ENCODE measurements at places on chromosomes 6 and 20.

- DNase-seq, result peak; percentile 32
Observed at GRCh38 chr6:40583709-40584108, 3.5 kb downstream of the LRFN2 start.

- no peak for DNase-seq
Observed at GRCh38 chr6:116842459-116842858, 13.6 kb upstream of the GPRC6A start.

GRCh38 chr20:7770578-7770977 is 169.7 kb downstream of the HAO1 start:
- DNase-seq, result peak; percentile 99

- DNase-seq, result no peak
Observed at GRCh38 chr6:116090251-116090650, 10.4 kb upstream of the NT5DC1 start.
